Bronchial epithelial cell (primary cell): ENCODE measurements at places on chromosomes 16 and 17.
A peak's percentile ranks its signal among the peaks of the same experiment; 100 is the strongest.

DNA sequence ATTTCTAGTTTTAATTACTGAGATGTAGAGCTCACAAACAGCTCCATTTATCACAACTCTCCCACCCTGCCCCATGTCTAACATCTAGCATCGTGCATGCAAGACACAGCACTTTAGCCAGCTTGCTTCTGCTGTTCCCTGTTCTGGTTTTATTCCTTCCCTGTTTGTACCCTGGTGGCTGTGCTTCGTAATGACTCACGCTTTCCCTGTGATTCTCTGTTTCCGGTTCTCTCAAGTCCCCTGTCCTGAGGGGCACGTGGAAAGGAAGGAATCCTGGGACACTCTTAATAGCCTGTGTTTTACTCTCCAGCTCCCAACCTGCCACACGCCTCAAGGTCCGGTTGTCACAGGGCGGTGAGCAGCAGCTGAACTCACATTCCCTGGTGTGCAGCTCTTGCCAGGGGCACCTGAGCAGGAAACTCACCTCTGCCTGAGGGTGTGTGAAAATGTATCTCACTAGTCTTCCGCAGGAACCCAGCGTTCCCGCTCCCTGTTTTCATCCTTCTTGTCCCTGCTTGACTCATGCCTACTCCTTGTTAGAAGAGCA, 10.6 kb downstream of the SHISA6 start:
- no peak for DNase-seq

DNA sequence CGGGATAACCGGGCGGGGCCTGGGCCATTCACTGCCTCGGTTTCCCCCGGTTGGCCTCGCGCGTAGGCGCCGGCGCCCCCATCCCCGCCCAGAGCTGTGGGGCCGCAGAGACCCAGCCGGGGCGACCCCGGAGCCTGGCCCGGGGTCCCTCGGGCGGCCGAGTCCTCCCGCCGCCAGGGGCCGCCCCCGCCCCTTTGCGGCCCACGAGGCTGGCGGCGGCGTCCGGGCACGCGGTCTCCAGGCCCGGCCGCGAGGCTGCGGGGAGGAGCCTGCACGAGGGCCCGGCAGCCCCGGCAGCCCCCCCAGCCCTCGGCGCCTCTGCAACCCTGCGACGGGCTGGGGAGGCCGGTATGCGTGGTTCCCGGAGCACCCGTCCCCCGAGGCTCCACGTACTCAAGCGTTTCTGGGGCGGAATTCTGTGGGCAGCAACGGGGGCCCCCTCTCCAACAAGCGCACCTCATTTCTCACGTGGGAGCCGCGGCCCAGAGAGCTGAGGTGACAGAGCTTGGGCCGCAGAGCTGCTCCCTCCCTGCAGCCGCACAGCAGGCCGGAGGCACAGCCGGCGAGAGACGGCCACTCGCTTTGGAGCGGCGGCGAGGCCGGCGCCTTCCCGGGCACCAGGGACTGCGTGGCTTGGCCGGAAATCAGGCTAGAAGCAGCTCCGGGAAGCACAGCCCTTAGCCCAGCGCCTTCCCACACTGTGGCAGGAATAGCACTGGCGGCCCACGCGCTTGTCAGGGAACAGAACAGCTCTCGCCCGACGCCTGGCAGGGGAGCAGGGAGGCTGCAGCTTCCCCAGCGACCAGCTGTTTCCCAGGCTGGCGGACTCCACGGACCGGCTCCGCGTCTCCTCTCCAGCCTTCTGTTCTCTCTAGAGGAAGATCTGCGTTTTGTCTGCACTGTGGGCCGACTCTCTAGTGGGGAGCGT, 867 bp upstream of the LIMD2 start:
- no peak for DNase-seq

DNA sequence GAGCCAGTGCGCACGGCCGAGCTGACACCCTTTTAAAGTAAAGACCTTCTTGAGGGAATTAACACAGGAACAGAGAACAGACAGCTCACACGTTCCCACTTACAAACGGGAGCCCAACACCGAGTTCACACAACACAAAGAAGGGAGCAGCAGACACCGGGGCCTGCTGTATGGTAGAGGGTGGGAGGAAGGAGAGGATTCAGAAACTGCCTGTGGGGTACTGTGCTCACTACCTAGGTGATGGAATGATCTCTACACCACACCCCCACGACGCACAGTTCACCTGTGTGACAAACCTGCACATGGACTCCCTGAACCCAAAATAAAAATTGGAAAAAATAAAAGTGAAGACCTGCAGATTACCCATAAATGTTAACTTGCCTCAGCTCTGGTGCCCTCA, 32.5 kb downstream of the TMC6 start:
- no peak for DNase-seq

DNA sequence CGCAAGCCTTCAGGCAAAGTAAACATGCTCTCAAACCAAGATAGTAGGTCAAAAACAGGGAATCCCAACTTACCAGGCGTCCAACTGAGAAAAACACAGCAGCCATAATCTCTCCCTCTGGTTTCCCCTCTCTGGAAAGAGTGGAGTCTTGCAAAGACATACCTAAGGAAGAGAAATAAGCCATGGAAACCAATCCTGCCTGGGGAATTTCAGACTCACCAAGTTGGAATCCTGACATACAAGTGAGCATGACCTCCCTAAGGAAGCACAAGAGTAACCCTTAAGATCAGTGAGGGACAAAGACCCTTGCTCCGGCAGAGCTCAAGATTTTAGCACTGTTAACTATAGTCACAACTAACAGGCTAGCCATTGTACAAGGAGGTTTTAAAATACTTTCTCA, 4.1 kb downstream of the ZNF624 start:
- DNase-seq, result no peak

- no peak for DNase-seq
Observed at GRCh38 chr17:46841561-46842379, 9.6 kb upstream of the WNT9B start.

DNA sequence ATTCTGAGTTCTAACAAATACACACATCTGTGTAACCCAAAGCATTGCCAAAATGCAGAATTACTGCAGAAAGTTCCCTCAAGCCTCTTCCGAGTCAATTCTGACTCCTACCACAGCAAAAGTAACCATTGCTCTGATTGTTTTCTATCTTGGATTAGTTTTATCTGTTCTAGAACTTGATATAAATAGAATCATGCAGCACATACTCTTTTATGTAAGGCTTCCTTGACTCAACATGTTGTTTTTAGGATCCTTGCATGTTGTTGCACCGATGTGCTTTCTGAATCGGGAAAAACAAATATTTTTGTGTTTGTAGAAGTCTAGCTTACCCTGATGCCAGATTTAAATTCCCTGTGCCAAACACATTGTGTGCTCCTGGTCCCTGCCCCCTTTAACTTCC, 140.4 kb downstream of the CDH13 start:
- DNase-seq, result no peak

GRCh38 chr17:5775098-5775497, 190.8 kb upstream of the NLRP1 start:
- no peak for DNase-seq

DNA sequence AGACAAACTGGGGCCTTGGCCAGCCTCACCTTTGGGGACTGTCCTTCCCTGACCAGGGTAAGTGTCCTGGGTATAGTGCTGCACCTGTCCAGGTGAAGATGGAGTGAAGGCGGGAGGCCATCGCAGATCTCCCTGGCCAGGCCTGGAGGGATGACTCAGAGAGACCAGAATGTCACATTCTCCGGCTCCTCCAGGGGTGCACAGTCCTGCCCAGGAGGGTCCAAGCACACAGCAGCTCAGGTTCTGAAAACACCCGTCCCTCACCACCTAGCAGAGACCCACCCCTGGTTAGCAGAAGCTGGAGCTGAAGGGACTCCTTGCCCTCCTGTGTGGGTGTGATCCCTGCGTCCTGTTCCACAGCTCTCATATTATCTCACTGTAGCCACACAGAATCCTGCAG, 21.9 kb downstream of the FA2H start:
- DNase-seq, result no peak

GRCh38 chr17:13016881-13017654, 759 bp downstream of the ELAC2 start:
- DNase-seq, result peak; percentile 37

GRCh38 chr16:27179500-27180072, 23.7 kb upstream of the KDM8 start:
- DNase-seq, result peak; percentile 58

- no peak for DNase-seq
Observed at GRCh38 chr17:41660221-41660711, 28.4 kb upstream of the EIF1 start.

DNA sequence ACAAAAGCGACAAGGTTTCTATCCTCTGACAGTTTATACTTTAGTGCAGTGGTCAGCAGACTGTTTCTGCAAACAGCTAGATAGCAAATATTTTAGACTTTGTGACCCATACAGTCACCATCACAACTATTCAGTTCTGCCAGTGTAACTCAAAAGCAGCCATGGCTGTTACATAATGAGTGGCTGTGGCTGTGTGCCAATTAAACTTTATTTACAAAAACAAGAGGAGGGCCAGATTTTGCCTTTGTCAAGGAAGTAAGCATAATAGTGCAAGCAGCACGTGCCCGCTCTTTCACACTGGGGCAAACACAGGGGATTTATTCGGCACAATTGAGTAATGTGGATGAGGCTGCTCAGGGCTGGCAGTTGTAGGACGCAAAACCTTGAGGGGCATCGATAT, 551.5 kb downstream of the MAF start:
- no peak for DNase-seq

- no peak for DNase-seq
Observed at GRCh38 chr17:66726371-66726770, 108.5 kb upstream of the CACNG5 start.

DNA sequence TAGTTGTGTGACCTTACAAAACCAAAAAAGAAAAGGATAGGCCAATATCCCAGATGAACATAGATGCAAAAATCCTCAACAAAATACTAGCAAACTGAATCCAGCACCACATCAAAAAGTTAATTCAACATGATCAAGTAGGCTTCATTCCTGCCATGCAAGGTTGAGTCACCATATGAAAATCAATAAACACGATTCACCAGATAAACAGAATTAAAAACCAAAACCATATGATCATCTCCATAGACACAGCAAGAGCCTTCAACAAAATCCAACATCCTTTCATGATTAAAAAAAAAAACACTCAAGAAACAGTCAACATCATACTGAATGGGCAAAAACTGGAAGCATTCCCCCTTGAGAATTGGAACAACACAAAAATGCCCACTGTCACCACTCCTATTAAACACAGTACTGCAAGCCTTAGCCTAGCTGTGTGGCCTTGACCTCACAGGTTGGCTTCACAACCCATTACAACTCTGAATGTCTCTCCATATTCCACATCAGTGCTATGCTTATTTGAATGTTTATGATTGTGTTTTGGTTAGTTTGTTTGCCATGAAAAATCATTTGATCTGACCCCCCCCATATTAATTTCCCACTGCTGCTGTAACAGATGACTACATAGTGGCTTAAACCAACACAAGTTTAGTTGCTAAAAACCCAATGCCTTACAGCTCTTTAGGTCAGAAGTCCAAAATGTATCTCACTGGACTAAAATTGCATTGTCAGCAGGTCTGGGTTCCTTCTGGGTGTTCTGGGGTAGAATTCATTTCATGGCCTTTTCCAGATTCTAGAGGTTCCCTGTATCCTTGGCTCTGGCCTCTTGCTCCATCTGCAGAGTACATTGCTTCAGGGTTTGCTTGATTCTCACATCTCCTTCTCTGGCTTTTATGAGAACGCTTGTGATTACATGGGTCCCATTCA, 257.1 kb upstream of the DYNLRB2 start:
- no peak for DNase-seq

GRCh38 chr17:43587647-43588046, 41.5 kb upstream of the ETV4 start:
- DNase-seq, result no peak

- DNase-seq, result no peak
Observed at GRCh38 chr16:54210452-54211125, 76.0 kb downstream of the IRX3 start.

- peak; percentile 35 for DNase-seq
Observed at GRCh38 chr17:46782250-46782953, 36.1 kb downstream of the WNT3 start.

GRCh38 chr17:16962804-16963203, 9.1 kb downstream of the TNFRSF13B start:
- no peak for DNase-seq

- no peak for DNase-seq
Observed at GRCh38 chr16:30992276-30992780, 7.3 kb downstream of the HSD3B7 start.

DNA sequence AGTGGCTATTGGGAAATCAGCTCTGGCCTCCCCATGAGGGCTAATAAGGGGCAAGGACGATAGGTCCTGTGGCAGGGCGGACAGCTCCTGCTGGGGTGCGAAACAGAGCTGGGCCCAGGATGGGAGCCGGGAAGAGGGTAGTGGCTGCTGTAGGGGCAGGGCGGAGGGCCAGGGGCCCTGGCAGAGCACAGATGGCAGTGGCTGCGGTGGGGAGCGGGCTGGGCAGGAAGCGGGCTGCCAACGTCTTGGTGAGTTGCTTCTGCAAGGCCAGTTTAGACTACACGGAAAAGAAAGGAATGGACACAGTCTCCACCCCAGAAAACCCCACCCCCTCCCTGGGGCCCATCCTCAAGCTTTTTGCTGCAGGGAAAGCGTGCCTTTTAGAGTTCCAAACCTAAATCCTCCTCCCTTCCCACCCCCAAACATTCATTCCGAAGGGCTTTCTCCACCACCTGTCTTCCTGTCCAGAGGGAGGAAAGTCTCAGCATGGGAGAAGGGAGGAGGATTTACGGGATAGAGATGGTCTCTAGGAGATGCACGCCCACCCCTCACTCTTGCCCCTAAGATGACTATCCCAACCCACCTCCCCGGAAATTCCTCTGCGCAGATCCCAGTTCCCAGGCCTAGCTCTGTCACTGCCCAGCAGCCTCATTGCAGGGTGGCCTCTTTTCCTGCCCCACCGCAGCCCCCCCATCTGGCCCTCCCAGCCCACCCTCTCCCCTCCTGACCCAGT, 7.1 kb downstream of the NKIRAS2 start:
- DNase-seq, result no peak

DNA sequence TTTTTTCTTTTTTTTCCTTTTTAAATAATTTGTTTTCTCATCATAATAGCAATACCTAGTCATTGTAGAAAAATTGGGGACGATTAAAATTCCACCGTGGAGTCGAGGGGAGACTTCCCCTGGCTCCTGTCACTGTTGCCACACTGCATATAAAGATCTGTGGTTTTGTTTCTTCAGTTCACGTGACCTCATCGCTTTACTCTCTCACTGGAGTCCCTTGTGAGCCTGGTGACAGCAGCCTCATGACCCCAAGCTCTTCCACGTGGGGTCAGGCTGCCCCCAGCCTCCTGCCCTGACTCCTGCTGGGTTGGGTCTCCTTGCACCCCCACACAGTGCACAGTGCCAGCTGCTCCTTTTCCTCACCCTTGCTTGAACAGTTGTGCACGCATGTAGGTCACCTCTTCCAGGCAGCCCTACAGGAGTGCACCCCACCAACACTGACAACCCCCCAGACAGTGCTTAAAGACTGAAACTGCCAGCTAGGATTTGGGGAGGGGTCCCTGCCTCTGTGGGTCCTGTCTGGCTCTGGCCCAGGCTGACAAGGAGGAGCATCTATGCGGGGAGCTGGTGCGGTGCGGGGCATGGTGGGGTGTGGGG, 7.3 kb upstream of the METRNL start:
- DNase-seq, result no peak

- peak; percentile 44 for DNase-seq
Observed at GRCh38 chr17:40024901-40025300, 9.7 kb downstream of the CSF3 start.
